ENCODE measurements at places on chromosomes 2 and 18.

GRCh38 chr2:108417254-108417653 is 31.8 kb upstream of the GCC2 start:
- DNase-seq: no peak

DNA sequence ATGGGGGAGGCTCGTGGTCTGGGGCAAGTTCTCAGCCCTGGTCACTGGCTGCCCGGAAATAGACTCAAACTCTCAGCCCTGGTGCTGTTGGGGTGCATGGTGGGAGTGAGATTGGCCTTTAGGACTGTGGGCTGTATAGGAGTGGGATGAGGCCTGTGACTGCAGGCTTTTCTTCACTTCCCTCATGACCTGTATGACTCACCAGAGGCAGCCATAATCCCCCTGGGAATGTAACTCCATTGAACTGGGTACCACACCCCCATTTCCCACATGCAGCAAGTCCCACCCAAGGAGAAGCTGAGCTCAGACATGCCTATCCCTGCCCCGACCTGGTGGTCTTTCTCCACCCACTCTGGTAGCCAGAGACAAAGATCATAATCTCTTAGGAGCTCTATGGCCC is 177.7 kb upstream of the OSR1 start:
- peak; percentile 33 for DNase-seq

- no peak for DNase-seq
Observed at GRCh38 chr2:49045083-49045482, 109.2 kb downstream of the FSHR start.

DNA sequence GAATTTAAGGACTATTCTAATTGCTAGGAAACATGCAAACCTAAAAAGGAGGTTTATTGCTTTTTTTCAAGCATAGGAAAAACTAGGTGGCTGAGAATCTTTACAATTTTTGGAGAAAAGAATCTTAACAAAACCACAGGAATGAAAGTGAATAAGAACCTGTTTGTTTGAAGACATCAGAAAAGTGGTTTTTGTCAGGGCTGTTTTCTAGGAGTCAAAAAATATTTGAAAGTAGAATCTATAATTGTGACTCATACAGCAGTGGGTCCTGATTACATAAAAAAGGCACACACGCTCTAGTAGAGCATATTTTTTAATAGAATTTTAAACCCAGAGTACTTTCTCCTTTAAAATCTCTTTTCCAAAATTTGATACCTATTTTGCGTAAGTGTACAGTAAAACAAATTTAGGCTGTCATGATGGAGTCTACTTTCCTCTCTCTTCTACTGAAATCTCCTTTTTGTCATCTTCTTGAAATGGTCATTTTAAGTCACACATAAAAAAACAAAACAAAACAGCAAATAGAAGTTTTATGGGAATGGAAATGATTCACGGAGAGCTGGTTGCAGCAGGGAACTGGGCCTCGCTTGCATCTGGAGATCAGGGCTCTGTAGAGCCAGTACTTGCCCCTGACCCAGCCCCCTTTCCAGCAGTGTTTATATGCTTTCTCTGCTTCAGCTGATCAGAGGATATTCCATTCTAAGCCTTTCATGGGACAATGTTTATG is 59.1 kb upstream of the PELI1 start:
- DNase-seq: peak; percentile 66

DNA sequence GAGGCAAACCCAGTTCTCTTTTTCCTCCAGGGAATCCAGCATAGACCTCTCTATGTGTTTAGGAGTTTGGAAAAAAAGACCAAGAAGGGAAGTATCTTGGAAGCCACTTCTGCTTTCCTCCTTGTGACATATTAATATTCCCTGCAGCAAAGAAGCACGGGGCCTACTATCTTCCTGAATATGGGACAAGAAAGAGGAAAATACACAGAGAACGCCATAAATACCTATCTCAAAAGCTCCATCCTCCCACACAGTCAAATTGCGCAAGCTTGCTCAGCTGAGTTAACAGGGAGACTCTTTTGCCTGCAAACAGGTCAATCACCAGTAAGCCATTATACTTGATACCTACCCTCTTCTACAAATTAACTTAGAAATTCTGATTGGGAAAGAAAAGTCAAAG is 16.7 kb upstream of the RAPH1 start:
- DNase-seq: peak; percentile 51

- DNase-seq: no peak
Observed at GRCh38 chr2:166536111-166536510, 42.1 kb upstream of the SCN7A start.

DNA sequence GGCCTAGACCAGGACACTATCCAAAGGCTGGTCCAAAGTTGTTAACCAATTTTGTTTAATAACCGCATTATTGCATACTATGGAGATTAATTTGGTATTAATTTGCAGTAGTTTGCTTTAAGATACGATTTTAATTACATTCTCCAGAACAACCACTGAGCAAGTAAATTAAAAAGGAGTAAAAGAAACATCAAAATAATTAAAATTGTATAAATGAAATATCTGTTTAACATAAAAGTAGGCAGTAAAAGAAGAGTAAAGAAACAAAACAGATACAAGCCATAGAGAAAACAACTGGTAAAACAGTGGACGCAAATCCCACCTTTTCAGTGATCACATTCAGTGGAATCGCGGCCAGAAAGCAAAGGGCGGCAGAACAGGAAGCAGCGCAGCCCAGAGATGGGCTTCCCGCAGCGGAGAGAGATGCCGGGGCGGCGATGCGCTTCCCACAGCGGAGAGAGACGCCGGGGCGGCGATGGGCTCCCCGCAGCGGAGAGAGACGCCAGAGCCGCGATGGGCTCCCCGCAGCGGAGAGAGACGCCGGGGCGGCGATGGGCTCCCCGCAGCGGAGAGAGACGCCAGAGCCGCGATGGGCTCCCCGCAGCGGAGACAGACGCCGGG is 176.8 kb downstream of the RTP5 start:
- DNase-seq: no peak

- DNase-seq: peak; percentile 60
Observed at GRCh38 chr18:59308248-59308937, 10.1 kb downstream of the CPLX4 start.

GRCh38 chr2:181761175-181761574 is 80.9 kb upstream of the NEUROD1 start:
- no peak for DNase-seq

DNA sequence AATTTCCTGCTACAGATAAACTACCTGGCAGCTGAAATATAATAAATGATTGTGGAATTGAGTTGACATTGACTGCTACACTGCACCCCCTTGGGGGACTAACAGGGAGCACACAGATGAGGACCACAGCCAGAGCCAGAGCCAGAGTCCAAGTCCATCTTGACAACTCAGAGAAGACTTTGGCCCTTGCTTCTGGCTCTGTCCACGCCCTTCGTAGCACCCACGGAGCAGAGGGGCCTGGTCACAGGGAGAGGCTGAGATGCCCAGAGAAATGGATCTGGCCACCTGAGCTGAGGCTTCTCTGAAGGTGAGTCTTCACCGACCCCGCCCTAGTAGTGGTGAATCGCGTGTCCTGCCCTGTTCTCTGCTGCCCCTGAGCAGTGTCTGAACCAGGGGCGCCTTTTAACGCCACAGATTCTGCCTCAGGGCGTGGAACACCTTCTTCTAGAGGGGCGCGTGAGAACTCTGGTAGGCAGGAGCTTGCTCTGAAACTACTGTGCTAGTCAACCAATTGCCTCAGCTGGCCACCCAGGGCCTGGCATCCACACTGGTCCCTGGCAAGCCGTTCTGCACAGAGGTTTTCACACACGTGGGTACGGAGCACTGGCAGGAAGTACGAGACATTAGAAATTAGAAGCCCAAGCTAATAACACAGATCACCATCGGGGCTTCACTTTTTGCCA is 35.7 kb upstream of the MAT2A start:
- DNase-seq: no peak

- peak; percentile 95 for DNase-seq
Observed at GRCh38 chr2:120589771-120590608, 145.7 kb upstream of the GLI2 start.

GRCh38 chr2:112920923-112921532 is 10.1 kb downstream of the IL37 start:
- no peak for DNase-seq

DNA sequence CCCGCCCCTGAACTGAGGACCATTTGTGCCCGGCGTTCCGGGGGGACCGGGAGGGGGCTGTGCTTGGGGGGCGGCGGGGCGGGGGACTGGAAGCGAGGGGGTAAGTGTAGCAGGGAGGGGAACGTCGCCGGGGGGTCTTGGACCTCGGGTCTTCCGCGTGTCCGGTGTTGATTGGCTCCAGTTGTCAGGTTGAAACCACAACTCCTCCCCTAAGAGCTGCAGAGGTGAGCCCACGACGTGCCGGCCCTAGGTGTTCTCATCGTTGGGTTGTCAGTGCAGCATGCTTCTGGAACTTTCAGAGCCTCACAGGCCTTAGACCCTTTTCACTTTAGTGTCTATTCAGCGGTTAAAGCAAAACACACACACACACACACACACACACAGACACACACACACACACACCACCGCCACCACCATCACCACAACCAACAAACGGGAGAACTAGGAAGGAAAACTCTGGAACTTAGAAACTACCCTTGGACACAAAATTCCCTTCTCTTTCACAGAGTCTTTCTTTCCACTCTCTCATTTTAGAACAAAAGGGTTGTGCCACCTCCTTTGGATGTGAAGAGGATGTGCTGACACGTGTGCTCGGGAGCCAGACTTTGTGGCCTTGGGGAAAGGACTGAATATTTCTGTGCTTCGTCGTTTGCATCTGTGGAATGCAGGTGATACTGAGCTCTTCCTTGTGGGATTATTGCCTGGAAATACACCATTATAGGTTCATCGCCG is 6.7 kb upstream of the DLX2 start:
- no peak for DNase-seq

- DNase-seq: peak; percentile 85
Observed at GRCh38 chr2:66929632-66930338, 467.3 kb upstream of the ETAA1 start.

DNA sequence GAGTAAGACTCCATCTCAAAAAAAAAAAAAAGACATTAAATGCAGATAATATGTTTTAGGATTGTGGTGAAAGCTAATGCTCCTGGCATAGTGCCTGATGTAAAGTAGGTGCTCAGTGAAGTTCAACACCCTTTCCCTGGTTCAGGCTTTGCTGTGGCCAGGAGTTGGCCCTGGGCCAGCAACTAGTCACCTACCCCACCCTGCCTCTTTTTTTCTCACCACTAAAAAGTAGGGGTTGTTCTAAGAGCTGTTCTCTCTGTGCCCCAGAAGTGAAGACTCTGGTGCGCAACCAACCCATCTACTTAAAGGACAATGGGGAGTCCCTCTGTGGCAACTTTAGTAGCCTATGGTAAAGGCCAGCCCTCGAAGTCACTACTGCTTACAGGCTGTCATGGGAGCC is 75.9 kb downstream of the DNMT3A start:
- no peak for DNase-seq

DNA sequence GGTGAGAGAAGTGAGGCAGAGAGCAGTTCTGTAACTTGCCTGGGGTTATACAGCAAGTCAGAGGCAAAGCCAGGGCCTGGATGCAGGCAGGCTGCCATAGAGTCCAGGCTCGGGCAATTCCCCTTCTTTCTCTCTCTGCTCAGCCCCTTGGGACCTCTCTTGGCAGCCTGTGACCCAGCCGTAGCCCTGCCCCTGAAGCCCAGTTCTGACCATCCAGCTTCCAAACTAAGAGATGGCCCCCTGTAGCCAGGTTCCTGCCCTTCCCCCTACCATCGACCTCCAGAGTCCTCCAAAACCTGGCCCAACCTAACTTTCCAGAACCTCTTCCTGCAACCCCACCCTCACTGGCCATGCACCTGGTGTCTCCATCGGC is 201.2 kb downstream of the CTIF start:
- DNase-seq: no peak

DNA sequence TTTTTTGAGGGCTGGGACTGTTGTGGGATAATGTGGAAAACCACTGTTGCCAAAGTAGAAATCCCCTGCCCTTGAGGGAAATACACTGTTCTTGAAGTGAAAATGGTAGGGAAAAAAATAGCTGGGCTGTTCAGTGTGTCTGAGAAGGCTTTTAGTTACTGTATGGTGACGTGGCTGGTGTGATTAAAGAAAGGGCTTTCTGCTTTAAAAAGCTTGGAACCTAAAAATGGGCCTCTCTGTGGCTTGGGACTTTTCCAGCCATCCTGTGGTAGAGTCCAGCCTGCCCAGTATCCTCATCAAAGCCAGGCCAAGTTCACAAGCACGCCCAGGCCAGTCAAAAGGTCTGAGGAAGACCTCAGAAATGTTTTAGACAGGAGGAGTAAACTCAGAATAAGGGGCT is 6.8 kb downstream of the MGAT5 start:
- peak; percentile 84 for DNase-seq

DNA sequence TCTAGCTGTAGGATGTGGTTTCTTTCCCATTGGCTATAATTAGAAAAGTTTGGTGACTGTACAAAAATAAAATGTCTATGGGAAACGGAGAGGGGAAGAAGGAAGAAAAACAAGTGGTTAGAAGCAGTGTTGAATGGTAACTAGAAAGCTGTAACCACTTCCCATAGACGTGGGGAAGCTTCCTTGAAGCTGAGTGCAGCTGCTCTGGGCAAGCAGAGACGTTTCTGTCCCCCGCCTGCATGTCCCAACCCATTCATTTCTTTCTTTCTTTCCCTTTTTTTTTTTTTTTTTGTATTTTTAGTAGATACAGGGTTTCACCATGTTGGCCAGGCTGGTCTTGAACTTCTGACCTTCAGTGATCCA is 367.8 kb upstream of the HS6ST1 start:
- DNase-seq: no peak

DNA sequence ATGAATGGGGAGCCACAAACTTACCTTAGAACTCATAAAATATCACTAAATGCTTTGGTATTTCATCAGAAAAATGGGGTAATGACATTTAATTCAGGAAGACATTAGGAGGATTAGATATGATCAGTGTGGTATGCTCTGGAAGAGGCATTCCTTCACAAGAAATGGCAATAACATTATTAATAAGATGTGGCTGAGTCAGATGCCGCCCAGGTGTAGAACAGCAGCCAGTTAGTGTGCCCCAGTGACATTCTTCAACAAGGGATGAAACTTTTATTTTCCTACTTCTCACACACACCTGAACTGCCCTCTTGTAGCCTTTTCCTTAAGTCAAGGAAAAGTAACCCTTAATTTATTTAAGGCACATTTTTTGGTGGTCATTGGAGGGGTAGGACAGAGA is 69.2 kb upstream of the DYNAP start:
- no peak for DNase-seq

- DNase-seq: no peak
Observed at GRCh38 chr2:29236074-29236473, 120.9 kb downstream of the CLIP4 start.

- DNase-seq: no peak
Observed at GRCh38 chr18:36505665-36506064, 208.2 kb downstream of the FHOD3 start.

- DNase-seq: no peak
Observed at GRCh38 chr18:47120428-47120827, 29.9 kb downstream of the HDHD2 start.

- peak; percentile 89 for DNase-seq
Observed at GRCh38 chr2:127701193-127701650, at the start of gene SFT2D3. TSS of gene SFT2D3 (plus strand) at chr2:127701497. CDS start at chr2:127701529, 32 bp downstream.

- no peak for DNase-seq
Observed at GRCh38 chr2:34664266-34664665, 1065.2 kb upstream of the FAM98A start.

- DNase-seq: no peak
Observed at GRCh38 chr2:161980976-161981375, 93.0 kb downstream of the DPP4 start.

- no peak for DNase-seq
Observed at GRCh38 chr2:121649149-121649595, at the start of gene CLASP1. TSS of gene CLASP1 (minus strand) at chr2:121649462. CDS start at chr2:121605895, 43,567 bp downstream.
